CD4-positive, alpha-beta T cell treated with Interferon alpha-2 for 1 hour (primary cell): ENCODE measurements at places on chromosomes 16 and 17.

GRCh38 chr16:85798283-85798776 lies 1.0 kb downstream of the EMC8 start:
- DNase-seq, result no peak

DNA sequence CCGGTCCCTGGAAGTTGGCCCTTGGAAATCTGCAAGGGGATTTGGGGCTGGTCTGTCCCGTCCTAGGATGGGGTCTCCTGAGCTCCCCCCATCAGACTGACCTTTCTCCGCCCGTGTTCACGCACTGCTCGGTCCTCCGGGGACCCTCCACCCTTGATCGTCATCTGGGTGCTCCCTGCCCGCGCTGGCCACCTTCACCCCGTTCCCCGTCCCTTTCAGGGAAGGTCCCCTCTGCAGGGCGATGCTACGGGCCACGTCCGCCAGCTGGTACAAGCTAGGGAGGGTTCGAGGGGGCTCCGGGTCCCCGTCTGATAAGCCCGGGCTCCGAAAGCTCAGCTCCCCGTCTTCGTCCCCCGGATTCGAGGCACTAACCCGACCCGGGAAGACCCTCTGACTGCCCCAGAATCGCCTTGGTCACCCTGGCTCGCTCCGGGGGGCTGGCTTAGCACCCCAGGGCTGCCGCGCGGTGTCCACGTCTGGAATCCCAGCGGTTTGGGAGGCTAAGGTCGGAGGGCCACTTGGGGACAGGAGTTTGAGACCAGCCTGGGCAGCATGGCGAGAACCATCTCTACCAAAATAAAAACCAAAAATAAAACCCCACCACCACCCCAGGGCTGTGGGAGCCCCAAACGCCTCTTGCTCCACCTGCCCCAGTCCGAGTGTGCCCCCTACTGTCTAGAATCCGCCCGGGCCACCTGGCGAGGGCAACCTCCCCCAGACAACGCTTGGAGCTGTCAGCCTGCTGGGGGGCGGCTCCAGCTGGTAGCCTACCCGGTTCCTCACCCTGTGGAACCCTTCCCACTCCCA lies 1.1 kb upstream of the SLC43A2 start:
- DNase-seq, result peak; percentile 79

DNA sequence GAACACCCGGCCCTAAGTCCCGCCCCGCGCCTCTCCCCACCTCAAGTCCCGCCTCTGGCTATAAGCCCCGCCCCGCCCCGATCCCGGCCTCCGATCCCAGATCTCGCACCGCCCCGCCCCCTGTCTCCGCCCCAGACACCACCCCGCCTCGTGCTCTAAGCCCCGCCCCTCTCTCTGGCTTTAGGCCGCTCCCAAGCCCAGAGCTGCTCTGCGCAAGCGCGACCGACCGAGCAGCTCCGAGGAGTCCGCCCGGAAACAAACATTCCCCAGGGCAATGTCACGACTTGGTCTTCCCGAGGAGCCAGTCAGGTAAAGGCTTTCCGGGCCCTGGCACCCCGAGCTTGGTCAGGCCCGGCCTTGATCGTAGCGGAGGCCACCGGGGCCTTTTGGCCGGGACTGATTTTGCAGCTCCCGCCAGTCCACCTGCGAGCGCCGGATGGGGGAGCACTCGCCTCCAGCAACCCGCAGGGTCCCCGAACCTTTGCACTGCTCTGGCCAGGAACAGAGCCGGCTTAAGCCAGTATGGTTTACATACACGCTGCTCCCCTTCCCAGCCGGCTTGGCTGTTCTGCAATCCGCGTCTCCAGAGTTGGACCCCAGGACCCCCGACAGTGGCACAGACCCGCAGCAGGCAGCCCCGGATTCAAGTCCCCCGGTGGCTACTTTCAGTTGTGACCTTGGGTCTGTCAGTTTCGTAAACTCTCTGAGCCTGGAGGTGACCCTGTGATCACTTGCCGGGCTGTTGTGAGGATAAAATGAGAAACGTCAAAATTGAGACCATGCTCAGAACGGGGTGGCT lies at the start of gene NUDT7:
NUDT7 (plus strand) TSS at position 206 of the 799 bp plus-strand sequence; CDS start at position 275, 69 bp downstream.
- peak; percentile 96 for DNase-seq

- DNase-seq, result no peak
Measured at GRCh38 chr16:5634666-5635180, 537.1 kb upstream of the EEF2KMT start.

DNA sequence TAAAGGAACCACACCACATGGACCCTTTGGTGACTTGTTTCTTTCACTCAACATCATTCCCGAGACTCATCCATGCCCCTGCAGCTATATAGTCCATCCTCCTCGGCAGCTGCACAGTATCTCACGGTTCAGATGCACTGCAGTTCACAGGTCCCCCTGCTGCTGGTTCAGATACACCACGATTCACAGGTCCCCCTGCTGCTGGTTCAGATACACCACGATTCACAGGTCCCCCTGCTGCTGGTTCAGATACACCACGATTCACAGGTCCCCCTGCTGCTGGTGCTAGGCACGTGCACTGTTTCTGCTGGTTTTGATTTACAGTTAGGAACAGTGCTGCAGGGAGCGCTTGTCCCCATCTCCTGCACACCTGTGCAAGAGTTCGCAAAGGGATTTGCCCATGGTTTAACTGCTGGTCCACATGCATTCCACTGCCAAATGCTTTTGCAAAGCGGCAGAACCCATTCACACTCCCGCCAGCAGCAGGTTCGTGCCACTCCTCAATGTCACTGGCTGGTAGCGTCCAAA lies 3.8 kb downstream of the HSDL1 start:
- DNase-seq, result peak; percentile 6

- no peak for DNase-seq
Measured at GRCh38 chr17:10062691-10063385, 135.6 kb downstream of the GAS7 start.

DNA sequence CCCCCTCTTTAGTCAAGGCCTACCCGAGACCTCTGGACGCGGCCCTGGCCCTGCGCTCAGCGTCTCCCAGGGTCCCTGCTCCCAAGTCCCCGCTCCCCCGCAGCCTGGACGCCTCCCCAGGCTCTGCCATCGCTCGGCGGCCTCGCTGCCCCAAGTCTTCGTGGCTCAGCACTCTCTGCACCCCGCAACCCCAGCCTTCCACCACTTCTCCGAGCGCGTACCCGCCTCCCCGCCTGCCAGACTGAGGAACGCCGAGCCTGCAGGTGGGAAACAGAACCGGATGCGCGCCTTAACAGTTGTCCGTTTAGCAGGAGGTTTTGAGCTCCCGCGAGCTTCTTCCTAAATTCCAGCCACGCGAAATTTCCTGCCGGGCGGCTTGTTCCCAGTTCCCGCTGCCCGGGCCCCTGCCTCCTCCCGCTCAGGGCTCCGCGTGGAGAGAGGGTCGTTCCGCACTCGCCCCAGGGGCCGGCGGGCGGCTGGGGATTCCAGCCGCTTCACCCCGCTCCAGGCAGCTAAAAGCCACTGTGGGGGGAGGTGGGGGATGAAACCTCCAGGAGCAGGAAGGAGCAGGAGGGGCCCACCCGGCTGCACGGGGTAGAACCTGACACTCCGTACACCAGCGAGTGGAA lies 87.7 kb downstream of the KCNJ12 start:
- DNase-seq, result no peak

GRCh38 chr16:24010440-24011089 lies 174.8 kb downstream of the PRKCB start:
- peak; percentile 84 for DNase-seq

GRCh38 chr16:9441012-9441411 lies 349.6 kb downstream of the HAPSTR1 start:
- no peak for DNase-seq

GRCh38 chr17:78121801-78122215 lies 6.7 kb downstream of the TMC6 start:
- DNase-seq, result no peak

- DNase-seq, result no peak
Measured at GRCh38 chr17:77301694-77302266, 161.0 kb downstream of the SEC14L1 start.

DNA sequence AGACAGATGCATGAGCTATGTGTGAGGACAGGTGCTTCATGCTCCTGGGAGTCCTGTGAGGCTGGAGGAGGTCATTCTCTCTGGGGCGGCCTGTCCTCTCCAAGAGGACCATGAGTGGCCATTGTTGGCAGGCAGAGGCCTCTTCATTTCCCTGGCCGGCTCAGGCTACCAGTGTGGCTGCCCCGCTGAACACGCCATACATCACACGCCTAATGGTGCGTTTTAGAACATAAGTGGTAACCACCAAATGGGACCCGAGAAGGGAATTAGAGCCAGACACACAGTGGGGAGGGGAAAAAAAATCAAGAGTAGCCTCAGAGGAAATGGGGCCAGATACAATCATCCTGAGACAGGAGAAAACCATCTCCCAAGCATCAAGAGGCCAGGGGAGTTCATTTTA lies 140.0 kb downstream of the SPACA3 start:
- DNase-seq, result no peak

- DNase-seq, result no peak
Measured at GRCh38 chr17:28878981-28879380, 18.6 kb downstream of the FLOT2 start.

DNA sequence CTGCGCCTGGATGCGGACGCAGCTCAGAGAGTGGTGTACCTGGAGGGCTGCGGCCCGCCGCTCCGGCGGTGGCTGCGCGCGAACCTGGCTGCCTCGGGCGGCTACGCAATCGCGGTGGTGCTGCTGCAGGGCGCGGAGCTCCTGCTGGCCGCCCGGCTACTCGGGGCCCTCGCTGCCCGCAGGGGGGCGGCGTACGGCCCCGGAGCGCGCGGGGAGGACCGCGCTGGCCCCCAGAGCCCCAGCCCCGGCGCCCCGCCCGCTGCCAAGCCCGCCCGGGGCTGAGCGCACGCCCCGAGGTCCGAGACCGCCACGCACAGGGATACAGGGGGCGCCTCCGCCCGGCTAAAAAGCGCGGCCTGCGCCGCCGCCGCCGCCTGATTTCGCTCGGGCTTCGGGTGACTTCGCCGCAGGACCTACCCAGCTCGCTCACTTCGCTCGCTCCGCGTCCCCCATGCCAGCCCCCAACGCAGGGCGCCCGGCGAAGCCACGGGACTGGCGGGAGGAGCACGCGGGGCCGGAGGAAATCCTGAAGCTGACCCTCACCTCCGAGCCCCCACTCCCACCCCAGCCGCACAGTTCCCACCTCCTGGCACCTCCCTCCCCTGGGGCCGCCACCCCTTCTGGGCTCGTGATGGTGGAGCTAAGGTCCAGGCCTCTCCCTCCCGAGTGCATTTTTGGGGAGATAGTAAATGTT lies 8.2 kb downstream of the PDE6G start:
- no peak for DNase-seq

GRCh38 chr16:79248351-79248750 lies 352.2 kb downstream of the MAF start:
- DNase-seq, result no peak

GRCh38 chr17:68053231-68054013 lies 17.9 kb downstream of the KPNA2 start:
- DNase-seq, result no peak
